ENCODE measurements at places on chromosomes 2 and 18.

DNA sequence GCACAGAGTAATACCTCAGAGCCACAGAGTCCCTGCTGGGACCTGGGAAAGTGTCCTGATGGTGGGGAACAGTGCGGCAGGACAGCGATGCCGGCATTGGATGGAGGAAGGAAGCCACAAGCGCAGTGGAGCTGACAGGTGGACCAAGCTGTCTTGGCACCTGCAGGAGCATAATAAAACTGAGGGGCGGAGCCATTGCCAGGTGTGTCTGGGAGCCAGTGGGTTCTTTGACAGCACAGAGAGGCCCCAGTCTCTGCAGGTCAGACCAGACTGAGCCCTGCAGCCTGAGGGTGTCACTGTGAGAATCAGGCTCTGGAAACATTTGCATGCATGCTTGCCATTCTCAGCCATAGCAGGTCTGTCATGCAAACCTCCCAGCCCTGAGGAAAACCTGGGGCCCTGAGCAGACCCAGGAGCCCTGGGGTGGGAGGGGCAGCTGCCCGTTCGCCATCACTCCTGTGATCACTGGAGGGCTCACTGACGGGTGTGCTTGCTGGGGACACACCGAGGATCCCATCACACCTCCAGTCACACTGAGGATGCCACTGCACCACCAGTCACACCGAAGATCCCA is 210.5 kb upstream of the HDAC4 start:
- no peak for DNase-seq

- DNase-seq = no peak
Observed at GRCh38 chr2:181281206-181281832, 175.9 kb upstream of the ITGA4 start.

DNA sequence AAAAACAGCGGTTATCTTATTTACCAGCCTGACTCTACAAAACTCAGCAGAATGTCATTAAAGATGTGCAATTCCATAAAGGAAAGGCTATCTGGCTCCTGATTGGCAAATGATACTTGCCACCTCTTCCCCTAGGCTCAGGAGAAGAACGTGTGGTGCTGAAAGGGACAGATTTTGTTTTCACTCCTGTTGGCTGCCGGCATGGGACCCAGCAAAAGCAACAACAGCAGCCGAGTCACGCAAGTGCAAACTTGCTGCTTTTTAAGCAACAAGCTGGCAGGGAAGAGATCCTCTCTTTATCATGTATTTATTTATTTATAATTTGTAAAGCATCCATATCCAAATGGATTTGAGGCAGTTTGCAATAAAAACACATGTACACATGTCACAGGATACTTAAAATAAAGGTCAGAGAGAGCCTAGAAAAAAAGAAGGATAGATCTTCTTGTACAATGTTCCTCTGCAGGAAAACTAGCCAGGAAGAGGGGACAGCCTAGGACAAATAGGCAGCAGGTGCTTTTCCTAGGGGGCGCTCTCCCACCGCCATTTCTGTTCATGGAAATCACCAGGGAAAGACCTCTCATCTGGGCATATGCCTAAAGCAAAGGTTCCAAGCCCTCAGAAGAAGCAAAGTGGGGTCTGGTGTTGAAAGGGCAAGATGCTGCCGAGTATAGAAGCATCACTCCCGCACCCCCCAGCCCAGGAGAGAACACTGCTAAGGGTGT is 799.3 kb downstream of the BCL11A start:
- no peak for DNase-seq

DNA sequence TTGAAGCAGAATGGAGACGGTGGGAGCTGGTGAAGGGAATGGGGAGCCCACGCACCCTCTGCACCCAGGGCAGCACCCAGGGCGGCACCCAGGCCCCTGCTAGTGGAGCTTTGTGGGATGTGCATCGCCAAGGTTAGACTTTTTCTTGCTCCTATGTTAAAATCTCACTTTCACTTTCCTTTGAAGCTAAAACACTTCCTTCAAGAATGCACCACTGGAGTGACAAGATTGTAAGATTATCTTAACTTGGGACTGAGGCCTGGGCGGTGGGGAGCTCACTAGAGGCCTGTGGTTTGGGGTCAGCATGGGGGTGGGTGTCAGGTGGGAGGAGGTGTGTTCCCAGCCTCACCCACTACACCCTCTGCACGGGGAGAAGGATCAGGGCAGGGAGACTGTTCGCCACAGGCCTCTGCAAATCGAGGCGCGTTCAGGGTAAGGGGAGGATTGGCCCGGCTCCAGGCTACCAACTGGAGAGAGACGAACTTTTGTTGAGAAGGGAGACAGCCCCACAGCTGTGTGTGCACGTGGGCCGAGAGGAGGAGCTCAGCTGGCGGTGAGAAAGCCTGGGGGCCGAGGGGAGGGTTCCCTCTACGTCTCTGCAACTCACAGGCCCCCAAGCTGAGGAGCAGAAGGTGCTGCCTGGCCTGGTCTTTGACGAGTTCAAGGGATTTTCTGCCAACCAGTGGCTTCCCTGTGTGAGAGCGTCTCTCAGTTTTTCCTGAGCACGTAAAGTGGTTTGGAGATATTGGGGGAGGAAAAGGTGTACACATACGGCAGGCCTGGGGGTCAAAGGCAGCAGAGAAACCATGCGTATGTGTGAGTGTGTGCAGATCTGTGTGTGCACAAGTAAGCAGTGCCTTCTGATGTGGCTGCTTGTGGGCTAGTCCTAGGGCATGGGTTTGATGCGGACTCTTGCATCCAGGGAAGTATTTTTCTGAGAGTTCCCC is 147.7 kb downstream of the KLHL29 start:
- DNase-seq = peak; percentile 15

DNA sequence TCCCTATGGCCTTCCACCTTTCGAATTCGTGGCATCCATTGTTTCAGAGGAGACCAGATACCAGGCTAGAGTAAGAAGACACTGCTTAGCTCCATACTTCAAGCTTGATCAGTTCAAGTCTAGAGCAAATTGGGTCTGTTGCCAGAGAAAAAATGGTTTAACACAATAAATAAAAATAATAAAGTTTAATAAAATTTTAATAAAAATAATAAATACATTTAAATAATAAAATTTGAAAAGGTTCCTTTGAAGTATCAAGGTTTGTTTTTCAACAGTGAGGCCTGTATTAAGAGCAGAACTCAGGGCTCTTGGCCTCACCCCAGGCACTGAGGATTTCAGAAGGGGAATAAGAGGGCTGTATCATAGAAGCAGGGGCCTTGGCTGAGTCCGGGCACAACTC is 105.6 kb upstream of the REV1 start:
- DNase-seq = no peak

GRCh38 chr2:173898178-173898668 is 67.0 kb downstream of the SP3 start:
- DNase-seq = no peak

- DNase-seq = no peak
Observed at GRCh38 chr2:160575368-160575767, 81.8 kb upstream of the RBMS1 start.
